Neural cell (in vitro differentiated cells): ENCODE measurements at places on chromosomes 6 and 20. TPM values are rescaled to one million over a fixed set of nuclear protein-coding genes. Genes with fewer than 3 reads are reported as not detected.

Gene GJA1
- 2.3 and 3.5 TPM in 2 replicates for polyA plus RNA-seq

Gene CCDC170
- polyA plus RNA-seq, result 0.15 TPM in 1 of 2 replicates, not detected in the other

Gene HUS1B
- 0.52 and 1.8 TPM in 2 replicates for polyA plus RNA-seq

Gene XKR7
- 9.6 and 12.8 TPM in 2 replicates for polyA plus RNA-seq

Gene DEFB129
- polyA plus RNA-seq, result not detected in 2 replicates
